ENCODE measurements at places on chromosomes 7 and 10. TPM values are rescaled to one million over a fixed set of nuclear protein-coding genes. Genes with fewer than 3 reads are reported as not detected.

The CELF2 gene
- total RNA-seq = 127 TPM

The HHEX gene
- total RNA-seq = 2.0 TPM

The MEST gene
- 5.9 TPM for total RNA-seq

The GUSB gene
- total RNA-seq = 41.8 TPM

The FOXP2 gene
- total RNA-seq = not detected

The ACHE gene
- total RNA-seq = 9.1 TPM

The CCL24 gene
- not detected for total RNA-seq

The SAMD9 gene
- 23.5 TPM for total RNA-seq

The IFIT2 gene
- total RNA-seq = 18.4 TPM

The DNAH11 gene
- total RNA-seq = 0.05 TPM

The ATRNL1 gene
- total RNA-seq = not detected

The LIPJ gene
- not detected for total RNA-seq

The TDRD1 gene
- total RNA-seq = not detected

The TMEM236 gene
- total RNA-seq = not detected

The RSPH10B2 gene
- total RNA-seq = not detected

The ACSL5 gene
- total RNA-seq = 11.6 TPM

Data from CD8-positive, alpha-beta T cell (primary cell).